ENCODE measurements at places on chromosomes 2 and 18. TPM values are rescaled to one million over a fixed set of nuclear protein-coding genes. Genes with fewer than 3 reads are reported as not detected.

DNA sequence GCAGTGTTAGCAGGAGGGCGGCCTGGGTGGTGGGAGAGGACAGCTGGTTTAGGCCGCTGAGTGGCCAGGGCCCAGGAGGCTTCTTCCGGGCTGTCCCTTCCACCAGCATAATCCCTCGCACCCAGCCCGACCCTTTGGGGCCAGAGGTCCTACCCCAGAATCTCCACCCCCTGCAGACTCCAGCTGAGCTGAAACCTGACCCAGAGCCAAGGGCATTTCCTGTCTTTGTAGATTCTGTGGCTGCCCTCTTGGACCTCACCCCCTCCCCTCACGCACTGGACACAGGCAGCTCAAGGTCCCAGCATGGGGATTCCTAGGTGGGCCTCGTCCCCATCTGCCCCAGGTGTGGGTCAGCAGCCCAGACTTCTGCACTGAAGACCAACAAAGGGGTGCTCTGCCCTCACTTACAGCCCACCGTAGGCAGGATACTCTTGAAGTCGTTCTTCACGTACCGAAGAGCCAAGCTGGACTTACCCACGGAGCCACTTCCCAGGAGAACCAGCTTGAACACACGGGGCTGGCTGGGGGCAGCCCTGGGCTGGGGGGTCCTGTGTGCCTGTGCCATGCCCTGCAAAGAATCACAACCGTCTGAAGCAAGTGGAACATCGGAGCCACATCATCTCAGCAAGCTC is 4.8 kb downstream of the RAB17 start:
- no peak for DNase-seq

- no peak for DNase-seq
Observed at GRCh38 chr2:144329472-144329871, 190.4 kb downstream of the ZEB2 start.

DNA sequence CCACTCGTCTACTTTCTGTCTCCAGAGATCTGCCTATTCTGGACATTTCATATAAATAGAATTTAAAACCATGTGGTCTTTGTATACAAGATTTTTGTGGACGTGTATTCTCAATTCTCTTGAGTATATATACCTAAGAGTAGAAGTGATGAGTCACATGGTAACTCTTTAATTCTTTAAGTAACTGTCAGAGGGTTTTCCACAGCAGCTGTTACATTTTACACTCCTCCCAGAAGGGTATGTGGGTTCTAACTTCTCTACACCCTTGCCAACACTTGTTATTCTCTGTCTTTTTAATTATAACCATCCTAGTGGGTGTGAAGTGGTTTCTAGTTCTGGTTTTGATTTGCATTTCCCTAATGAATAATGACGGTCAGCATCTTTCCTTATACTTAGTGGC is 70.9 kb downstream of the MAP3K20 start:
- DNase-seq = peak; percentile 30

DNA sequence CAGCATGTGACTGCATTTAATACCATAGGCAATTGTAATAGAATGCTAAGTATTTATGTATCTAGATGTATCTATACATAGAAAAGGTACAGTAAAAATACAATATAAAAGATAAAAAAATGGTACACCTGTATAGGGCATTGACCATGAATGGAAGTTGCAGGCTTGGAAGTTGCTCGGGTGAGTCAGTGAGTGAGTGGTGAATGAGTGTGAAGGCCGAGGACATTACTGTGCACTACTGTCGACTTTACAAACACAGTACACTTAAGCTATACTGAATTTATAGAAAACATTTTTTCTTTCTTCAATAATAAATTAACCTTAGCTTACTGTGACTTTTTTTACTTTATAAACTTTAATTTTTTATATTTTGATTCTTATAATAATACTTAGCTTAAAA is 8.9 kb downstream of the DIS3L2 start:
- DNase-seq = no peak

DNA sequence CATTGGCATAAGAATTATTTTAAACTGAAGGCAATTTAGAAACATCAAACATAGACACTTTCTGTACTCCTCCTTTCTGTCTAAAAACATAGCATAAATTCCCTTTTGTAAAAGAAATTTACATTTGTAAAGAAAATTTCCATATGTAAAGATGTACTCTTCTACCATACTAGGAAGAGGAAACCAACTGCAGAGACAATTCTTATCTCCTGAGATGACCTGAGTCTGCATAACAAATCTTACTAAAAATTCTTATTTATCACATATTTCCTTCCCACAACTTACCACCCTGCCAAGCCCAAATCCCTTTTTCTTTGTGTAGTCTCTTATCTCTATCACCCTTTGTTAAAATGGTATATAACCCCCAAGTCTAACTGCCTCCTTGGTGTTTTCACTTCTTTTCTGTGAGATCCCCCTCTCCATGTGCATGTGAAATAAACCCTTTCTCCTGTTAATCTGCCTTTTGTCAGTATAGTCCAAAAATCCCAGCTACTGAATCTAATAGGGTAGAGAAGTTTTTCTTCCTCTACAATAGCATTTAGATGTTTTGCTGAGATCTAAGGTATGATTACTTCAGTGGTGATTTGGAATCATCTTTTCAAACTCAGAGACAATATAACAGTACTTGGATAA is 81.0 kb downstream of the CHN1 start:
- no peak for DNase-seq

Gene CAPN14
- total RNA-seq = 0.05 TPM

- no peak for DNase-seq
Observed at GRCh38 chr2:170862286-170862902, 45.7 kb downstream of the GAD1 start.

DNA sequence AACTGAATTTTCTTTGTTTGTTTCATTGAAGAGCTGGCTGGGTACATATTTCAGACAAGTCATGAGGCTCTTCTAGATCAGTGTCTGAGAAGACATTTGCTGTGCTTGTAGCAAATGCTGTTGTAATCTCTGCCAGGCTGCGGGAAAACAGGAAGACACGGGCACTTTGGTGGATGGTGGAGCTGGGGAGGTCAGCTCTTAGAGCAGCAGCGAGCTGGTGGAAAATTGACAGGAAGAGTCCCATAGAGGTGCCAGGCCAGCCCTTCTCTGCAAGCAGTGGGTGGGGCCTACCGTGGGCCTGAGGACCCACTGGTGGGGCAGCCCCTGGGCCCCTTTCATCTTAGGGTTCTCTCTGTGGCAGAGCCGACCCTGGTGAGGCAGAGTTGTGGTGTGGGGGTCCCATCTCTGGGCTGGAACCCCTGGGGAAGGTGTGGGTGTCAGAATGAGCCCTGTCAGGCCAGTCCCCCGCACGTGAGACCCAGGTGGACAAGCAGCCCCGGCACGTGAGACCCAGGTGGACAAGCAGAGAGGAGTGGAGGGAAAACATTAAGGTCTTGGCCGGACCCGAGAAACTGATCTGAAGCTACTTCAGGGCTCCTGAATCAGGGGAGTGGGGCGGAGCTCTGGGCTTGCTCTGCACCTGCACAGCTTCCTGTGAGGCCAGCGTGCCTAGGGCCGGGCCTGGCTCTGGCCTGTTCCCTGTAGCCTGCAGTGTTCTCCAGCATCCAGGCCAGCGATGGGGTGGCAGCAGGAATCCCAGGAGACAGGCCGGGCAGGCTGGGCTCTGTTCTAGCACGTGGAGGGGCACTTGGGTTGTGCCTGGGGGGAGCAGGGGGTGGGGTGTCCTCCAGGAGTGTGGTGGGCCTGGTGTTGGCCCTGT is 273.5 kb upstream of the HDAC4 start:
- no peak for DNase-seq

GRCh38 chr2:30231996-30232800 is 864 bp downstream of the LBH start:
- peak; percentile 53 for DNase-seq

Gene RTP5
- total RNA-seq = 0.08 TPM

Gene TWSG1
- total RNA-seq = 84.2 TPM

Gene TLX2
- not detected for total RNA-seq

Gene PDE11A
- total RNA-seq = 1.2 TPM

Gene LYPD1
- not detected for total RNA-seq

- no peak for DNase-seq
Observed at GRCh38 chr2:174692256-174692919, 71.9 kb downstream of the CHRNA1 start.

GRCh38 chr18:46555724-46556123 is 101.3 kb downstream of the LOXHD1 start:
- DNase-seq = peak; percentile 47

GRCh38 chr18:79334496-79335233 is 61.1 kb upstream of the NFATC1 start:
- no peak for DNase-seq

DNA sequence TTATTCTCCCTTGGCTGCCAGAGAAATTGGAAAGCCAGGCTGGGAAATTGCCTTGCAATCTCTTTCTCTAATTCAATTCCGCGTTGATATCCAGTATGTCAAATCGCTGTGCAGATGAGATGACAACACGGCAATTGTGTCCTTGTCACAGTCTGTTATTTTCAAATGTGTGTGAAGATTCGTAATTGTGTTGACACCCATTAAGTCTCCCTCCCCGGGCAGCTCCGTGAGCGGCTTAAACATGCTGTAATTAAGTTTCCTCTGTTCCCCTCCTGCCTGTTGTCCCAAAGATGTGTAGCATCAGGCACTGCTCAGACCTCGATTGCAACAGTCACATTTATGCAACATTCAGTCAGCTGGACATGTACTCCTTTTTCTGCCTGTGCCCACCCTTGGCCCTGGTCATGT is 209.5 kb downstream of the LPIN1 start:
- DNase-seq = no peak

Gene NDUFV2
- total RNA-seq = 243 TPM

DNA sequence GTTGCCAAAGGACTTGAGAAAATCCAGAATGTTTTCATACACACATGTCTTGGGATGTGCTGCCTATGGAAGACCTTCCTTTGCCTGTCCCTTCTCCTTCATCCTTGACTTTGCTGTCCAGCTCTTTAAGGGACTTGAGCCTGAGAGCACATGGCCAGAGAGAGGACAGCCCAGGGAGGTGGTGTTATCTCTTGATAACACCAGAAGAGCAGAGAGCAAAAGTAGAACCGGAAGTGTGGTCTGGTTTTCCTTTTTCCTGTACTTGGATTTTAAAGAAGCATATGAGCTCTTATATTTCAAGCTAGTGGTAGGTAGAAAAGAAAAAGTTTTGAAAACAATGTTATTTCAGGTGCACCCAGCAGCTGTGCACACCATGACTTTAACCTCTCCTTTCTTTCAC is 94.1 kb upstream of the ZNF532 start:
- DNase-seq = no peak

Gene REG3G
- total RNA-seq = not detected

Gene FSHR
- 0.19 TPM for total RNA-seq

Gene PARD3B
- total RNA-seq = 9.7 TPM

DNA sequence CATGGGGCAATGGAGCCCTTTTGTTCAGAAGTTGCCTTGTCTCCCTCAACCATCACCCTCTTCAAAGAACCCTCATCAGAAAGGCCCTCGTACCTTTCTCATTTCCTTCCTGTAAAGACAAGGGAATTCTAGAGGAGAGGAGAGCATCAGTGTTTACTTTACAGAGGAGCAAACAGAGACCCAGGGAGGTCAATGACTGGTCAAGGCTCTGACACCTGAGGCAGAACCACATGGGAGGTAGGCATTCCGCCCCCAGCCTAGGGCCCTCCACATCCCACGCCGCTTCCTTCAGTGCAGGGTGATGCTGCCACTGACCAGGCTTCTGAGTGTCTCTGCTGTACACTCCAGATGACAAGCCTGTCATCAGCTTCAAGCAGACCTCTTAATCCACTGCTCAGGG is 104.7 kb downstream of the NRP2 start:
- DNase-seq = no peak

GRCh38 chr18:31317860-31318259 is at the start of gene DSG1:
TSS of gene DSG1 (plus strand) at chr18:31318160. CDS start at chr18:31318301, 141 bp downstream.
- no peak for DNase-seq

DNA sequence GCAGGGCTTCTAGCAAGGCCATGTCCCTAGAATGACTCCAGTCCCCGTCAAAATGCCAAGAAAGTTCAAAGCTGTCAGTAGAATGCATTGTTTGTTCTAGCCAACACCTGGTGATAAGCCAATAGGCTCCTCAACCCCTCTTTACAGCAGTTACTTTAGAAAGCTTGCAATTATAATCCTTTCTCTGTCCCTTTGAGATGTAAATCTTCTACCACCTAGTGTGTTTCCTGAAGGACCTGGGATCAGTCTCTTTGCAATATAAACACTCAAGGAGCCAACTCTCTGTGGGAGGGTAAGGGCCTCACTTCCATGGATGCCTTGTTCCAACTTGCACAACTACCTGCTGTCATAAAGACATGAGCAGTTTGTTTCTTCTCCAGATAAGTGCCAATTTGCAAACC is 301.8 kb downstream of the NBAS start:
- DNase-seq = no peak

DNA sequence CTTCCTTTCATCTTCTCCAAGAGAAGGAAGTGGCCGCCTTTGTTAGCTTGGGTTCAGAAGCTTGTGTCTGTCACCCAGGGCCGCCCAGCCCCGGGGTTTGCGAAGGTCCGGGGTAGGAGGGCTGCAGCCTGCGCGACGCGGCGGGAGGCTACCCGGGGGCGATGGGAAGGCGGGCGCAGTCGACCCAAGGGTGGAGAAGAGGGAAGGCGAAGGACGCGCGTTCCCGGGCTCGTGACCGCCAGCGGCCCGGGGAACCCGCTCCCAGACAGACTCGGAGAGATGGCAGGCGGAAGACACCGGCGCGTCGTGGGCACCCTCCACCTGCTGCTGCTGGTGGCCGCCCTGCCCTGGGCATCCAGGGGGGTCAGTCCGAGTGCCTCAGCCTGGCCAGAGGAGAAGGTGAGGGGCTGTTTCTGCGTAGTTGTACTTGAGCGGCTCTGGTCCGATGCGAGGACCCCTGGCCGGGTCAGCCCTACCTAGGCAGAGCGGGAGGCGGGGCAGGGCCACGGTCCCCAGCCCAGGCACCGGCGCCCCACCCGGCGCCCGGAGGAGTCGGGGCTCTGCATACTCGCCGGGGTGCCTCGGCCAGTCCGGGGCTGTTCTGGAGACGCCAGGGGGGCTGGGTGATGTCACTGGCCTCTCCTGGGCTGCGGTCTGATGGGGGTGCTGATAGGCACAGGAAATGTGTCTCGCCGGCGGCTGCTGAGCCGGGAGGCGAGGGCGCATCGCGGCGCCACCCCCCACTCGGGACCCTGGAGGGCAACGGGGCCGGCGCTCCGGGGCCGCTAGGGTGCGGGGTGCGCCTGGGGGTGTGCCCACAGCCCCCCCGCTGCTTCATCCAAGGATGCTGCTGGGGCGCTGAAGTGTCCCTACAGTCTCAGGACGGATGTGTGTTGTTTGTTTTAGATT is at the start of gene QPCT:
QPCT (plus strand) TSS at position 178 of the 909 bp plus-strand sequence; CDS start at position 280, 102 bp downstream.
- peak; percentile 18 for DNase-seq

Gene RHOB
- total RNA-seq = 150 TPM

- DNase-seq = peak; percentile 24
Observed at GRCh38 chr2:207337234-207338219, 171.8 kb upstream of the KLF7 start.

Gene PPM1B
- total RNA-seq = 51.6 TPM

Gene ARHGEF33
- 0.26 TPM for total RNA-seq

Data from myocyte (in vitro differentiated cells).